ENCODE measurements at places on chromosomes 13 and 19.

DNA sequence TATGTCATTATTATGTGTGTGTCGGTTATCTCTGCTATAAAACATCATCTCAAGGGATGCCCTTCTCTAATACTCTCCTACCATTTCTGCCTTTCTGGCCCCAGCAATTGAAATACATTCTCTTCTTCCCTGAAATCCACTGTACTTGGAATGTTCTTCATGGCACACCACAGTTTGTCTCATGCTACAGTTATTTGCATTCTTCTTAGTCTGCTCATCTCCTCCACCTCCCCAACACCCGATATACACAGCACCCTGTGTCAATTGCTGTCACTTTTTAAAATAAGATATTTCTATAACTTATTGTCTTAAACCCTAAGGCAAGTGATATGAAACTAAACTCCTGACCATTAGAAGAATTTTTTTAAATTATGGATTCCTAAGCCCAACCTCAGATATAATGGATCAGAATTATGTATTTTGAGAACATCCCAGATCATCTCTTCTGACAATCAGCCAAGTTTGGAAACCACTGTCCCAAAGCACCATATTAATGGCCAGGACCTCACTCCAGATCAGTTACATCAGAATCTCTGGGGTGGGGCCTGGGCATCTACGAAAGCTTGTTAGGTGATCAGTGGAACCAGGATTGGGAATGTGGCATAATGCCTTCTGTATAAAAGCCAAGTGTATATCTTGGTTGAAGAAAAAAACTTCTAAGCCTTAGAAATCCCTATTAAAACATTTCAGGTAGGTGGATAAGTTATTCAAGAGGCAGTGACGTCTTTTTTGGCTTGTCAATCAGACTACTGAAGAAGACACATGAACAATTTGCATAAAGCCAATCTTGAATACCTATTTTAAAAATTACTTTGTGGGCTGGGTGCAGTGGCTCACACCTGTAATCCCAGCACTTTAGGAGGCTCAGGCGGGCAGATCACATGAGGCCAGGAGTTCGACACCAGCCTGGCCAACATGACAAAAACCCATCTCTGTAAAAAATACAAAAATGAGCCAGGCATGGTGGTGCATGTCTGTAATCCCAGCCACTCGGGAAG lies 30.0 kb upstream of the KBTBD7 start:
- no peak for DNase-seq

- DNase-seq = no peak
These were observed 1.3 kb downstream of the ZNF180 start for GRCh38 chr19:44498988-44499387.

GRCh38 chr19:46186717-46187101 lies 38.7 kb downstream of the IGFL2 start:
- no peak for DNase-seq

DNA sequence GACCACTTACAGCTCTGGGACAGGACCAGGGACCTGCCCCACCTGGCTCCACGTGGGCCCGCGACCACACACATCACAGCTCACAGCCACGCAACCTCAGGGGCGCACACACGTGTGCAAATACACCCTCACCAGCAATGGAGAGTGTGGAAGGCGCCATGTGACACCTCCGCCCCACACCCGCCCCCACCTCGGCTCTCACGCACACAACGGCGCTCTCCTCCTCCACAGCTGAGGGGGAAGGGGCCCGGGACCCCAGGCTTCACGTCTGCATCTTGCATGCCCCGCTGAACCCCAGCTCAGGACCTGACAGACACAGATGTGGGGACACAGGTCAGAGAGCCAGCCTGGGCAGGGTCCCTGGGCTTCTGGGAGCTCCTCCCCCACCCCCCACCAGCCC lies 6.4 kb upstream of the SHISA7 start:
- no peak for DNase-seq

DNA sequence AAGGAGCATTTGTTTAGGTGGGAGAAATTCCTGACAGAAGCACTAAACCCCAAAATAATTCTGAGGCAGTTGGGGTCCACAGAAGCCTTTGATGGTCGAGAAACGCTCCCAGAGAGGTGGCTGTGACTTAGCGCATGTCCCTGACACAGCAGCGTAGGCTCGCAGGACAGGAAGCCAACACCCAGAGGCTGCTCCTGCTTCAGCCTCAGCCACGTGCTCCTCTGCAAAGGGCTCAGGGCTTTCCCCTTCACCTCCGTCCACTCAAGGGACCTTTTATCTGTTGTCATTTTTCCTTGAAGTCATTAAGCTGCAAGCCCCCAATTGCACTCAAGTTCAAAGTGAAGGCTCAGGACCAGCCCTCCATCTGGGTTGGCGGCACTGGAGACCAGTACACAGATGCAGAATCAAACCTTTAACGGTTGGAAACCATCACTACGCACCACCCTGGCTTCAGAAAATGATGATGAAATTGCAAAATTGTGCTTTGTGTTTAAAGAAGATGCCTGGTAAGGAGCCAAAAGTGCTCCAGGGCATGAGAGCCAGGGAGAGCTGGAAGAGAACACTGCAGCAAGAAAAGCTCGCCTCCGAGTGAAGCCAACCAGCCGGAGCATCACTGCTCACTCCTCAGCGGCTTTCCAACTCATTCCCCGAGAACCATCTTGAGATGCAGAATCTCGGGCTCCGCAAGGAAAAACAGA lies 219.6 kb downstream of the RAP2A start:
- DNase-seq = no peak

GRCh38 chr13:104057861-104058260 lies 991.6 kb upstream of the SLC10A2 start:
- no peak for DNase-seq

DNA sequence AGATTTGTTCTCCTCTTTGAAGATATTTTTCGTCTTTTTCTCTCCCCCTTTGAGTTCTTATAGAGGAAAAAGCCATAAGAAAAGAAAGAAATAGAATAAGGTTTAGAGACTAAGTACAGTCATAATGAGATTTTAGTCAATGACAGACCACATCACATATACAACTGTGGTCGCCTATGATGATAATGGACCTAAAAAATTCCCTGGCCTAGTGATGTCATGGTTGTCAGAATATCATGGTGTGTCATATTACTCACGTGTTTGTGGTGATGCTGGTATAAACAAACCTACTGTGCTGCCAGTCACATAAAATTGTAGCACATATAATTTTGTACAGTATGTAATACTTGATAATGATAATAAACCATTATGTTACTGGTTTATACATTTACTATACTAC lies 1096.1 kb downstream of the OLFM4 start:
- DNase-seq = no peak

DNA sequence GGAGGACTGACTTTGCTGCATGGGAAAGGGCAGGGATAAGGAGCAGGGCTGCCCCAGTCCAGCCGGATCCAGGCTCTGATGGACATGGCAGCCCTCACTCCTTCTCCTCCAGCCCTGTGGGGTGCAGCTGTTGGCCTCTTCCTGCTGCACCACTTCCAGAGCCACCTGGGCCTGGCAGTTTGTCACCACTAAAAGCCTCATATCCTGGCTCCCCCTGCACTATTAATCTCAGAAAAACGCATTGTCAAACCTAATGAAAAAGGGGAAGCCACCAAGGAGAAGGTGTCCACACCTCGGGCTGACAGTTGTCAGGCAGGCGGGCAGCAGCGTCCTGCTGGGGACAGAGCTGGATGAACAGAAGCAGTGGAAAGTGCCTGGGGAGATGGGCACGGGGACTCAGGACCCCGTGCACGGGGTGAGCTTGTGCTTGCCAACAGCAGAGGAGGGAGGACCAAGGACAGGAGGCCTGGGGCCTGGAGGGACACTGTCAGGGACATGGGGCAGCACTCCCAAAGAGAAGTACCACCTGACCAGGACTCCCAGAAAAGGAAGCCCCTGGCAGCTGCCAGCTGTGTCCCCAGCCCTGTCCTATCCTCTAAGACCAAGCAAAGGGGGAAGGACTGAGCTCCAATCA lies 151.1 kb upstream of the TSHZ3 start:
- DNase-seq = no peak

DNA sequence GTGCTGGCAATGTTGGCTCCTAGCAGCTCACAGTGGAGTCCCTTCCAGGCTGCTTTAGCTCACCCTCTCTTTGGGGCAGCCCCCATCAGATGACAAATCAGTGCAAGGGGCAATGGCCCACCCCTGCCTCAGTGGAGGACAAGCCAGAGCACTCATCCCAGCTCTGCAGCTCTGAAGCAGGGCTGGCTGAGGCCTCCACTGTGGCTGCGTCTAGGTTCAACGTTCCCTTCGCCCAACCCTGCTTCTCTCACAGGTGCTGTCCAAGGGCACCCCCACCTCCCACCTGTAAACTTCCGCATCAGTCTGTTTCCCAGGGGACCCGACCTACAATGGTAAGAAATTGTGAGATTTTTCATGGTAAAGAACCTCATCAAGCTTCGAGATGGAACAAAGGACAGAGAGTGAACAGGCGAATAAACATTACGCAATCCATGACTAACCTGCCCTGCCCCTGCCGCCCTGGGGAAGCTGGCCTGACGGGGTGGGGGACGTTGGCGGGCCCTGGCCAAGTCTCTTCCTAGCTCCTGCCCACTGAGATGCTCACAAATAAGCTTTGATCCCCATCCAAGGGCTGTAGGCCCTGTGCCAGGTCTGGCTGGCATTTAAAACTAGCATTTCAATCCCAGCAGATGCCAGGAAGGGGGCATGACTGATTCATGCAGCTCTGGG lies 40.5 kb downstream of the DZIP1 start:
- no peak for DNase-seq
